ENCODE measurements at places on chromosomes 1 and 21.

DNA sequence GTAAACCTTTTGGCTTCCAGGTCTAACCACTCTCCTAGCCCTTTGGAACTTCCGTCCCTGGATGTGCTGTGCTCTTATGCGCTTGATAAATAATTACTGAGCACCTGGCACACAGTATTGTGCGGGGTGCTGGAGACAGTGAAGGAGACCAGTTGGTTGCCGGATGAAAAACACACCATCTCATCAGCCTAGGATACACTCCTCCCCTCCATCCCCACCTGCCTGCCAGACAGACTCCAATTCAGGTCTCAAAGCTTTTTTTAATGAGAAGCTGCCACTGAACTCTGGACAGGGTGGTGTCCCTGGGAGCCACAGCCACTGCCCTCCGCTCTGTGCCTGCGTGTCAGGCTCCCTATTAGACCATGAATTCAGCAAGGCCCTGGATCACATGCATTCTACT, 9.2 kb downstream of the GNB1 start:
- no peak for DNase-seq

- no peak for DNase-seq
Measured at GRCh38 chr1:47209725-47210325, 20.0 kb upstream of the PDZK1IP1 start.

DNA sequence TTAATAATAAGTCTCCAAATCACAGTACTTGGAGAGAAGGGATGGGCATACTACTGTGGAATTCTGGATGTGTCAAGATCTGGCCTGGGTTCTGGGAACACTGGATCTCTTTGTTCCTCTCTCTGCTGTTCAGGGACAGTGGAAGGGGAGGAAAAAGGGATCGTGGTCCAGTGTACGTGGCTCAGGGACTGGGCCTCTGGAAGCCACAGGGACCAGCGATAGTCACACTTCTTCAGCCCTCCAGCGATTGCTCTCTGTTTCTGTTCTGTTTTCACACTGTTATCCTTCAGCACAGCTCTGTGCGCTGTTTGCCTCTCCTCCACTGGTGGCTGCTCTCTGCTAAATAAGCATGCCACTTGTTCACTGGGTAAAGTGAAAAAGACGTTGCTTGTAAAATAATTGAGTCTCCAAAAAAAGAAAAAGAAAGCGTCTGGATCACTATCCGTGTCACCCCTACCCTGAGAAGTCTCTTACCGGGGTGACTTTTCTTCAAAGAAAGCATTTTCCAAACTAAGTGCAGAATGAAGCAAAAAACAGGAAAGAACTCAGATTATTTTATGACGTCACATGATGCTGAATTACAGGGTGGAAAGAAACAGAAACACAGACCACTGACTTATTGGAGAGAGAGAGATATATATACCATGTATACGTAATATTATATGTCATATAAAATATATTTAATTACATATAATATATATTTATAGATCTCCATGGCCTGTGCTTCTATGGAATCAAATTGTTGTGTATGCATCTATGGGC, 279.4 kb downstream of the RGS7 start:
- DNase-seq, result peak; percentile 1

DNA sequence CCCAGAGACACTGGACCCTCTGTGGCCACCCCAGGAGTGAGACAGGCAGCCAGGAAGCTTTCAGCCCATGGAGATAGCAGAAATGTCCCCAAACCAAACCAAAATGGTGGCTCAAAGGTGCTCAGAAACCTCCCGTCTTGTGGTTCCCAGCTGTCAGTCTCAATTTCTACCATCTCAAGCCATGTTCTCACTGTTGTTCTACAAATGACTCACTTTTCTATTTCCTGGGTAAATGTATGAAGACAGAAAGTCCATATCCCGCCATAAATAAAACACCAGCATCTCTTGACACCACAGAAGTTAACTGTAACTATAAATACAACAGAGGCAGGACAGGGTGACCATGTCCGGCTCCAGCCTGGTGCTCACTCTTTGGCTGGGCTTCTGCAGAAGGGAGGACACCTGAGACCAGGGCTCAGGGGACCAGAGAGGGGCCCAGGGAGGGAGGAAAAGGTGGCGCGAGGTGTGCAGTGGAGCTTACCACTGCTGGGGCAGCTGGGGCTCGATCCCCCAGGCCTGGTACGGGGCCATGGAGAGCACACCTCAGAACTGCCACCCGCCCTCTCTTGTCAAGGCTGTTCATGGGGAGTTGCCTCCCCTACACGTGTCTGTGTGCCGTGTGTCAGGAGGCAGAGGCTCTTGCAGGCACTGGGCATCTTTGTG, 43.6 kb downstream of the EPHB2 start:
- DNase-seq, result no peak

- DNase-seq, result no peak
Measured at GRCh38 chr1:59276439-59276851, 20.4 kb upstream of the FGGY start.

DNA sequence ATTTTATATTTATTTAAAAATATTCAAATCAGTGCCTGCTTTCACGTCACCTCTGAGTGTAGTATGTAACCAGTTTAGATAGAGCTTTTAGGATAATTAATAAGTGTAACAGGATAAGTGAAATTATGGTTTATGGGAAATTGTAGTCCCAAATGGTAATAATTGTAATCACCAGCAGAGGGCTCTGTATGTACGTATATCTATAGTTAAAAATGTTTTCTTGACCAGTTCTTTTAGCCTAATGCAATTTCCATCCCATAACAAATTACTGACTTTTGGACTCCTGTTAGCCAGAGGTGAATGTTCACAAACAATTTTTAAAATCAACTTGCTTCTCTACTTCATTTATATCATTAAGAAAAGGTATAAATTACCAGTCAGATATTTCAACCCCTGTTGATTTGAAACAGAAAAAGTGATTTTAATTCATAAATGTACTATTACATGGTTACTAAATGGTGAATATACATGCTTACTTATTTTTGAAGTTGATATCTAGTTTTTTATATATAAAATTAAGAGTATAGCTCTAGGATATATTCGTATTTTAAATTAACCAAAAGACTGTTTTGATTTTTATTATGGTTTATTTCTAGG, 25.3 kb downstream of the SLC30A7 start:
- DNase-seq, result peak; percentile 59

DNA sequence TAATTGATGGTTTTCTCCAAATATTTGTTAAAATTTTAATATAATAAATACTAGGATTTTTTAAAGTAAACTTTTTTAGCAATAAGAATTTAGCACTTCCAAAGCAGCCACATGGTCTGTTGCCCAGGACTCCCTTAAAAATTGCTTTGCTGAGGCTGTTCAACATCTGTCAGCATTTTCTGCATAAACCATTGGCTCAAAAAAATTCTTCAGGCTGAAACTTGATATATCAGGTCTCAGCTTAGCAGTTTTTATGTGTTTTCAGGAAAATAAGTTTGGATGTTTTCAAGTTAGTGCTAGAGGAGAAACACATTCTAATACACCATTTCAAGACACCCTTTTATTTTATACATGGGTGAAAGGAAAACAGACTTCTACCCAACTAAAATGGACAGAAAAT, 69.1 kb upstream of the C1orf105 start:
- peak; percentile 54 for DNase-seq

DNA sequence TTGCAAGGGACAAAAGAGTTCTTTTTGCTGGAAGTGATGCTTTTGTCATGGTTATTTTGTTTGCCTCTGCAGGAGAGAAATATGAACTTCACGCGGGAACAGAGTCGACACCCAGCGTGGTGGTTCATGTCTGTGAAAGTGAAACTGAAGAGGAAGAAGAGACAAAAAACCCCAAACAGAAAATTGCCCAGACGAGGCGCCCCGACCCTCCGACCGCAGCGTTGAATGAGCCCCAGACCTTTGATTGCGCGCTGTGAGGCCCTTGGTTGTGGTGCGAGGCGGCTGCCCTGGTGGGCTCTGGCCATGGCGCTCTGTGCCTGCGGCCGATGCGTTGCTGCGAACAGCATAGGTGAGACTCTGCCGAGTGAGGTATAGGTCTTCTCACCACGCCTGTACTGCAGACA, 20.9 kb upstream of the NCMAP start:
- no peak for DNase-seq

DNA sequence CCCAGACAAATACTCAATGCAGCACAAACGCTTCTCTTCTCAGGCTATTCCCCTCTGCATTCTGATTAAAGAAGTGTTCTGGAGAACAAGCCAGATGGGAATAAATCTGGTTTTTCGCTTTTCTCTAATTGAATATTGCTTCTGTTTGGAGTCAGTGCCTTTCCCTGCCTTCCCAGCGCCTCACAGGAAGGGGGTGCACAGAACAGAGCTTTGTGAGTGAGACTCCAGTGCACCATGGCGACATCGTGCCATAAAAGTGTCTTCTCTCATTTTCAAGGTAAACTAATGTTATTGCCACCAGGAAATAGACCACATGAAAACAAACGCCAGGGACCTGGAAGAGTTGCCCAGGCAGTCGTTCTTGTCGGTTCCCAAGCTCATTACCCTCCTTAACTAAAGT, 43.6 kb upstream of the SLC45A1 start:
- no peak for DNase-seq

GRCh38 chr1:13523780-13524477, 10.1 kb upstream of the LRRC38 start:
- DNase-seq, result no peak

- DNase-seq, result no peak
Measured at GRCh38 chr1:225772848-225773247, 4.8 kb upstream of the SRP9 start.

DNA sequence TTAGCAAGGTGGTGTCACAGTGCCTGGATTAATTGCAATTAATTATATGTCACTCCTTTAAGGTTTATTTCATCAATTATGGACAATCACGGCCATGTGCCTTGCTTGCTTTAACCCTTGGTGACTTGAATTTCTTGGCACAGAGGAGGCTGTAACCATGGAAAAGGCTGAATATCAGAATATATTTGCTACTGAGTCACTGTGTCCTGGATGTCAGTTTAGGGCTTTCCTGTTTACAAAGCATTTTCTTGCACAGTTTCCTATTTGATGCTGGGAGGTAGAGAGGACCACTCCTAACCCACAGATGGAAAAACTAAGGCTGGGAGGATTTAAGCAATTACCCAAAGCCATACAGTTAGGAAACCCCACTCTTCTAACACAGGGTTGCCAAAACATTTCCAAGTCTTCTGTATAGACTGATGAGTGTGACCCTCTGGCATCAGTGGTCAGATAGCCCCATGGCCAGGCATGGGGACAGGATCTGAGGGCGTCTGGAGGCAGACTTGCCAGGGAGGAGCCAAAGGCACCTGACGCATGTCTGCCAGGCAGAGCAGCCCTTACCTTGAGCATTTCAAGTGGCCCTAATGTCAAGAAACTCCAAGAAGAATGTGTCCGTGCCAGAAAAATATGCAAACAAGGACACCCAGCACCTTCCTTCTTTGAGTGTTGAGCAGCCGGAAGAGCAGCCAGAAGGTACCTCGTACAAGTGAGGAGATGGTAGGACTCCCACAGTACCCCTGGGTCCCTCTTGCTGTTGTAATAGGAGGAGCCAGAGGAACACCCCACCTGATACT, 34.4 kb downstream of the KCNN3 start:
- DNase-seq, result no peak

DNA sequence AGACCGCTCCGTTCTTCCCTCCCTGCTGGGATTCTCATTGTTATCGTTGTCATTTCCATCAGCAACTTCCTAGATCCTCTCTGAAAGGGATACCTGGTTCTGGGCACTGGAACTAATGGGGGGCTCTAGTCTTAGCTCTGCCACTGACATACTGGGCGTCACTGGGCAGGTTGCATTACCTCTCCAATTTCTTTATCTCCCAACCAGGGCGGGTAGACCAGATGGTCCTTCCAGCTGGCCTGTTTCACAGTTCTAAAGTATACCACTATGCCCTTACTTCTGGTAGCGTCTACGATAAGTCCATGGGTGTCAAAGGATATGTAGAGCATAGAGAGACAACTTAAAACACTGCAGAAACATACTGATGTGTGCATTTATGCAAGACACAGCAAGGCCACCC, 1.4 kb downstream of the GPR37L1 start:
- DNase-seq, result no peak

- DNase-seq, result no peak
Measured at GRCh38 chr1:54678776-54679643, 36.7 kb upstream of the TTC4 start.

GRCh38 chr1:15197591-15198447, 44.3 kb downstream of the TMEM51 start:
- no peak for DNase-seq

- DNase-seq, result peak; percentile 6
Measured at GRCh38 chr1:17984583-17984982, 123.0 kb upstream of the IGSF21 start.

DNA sequence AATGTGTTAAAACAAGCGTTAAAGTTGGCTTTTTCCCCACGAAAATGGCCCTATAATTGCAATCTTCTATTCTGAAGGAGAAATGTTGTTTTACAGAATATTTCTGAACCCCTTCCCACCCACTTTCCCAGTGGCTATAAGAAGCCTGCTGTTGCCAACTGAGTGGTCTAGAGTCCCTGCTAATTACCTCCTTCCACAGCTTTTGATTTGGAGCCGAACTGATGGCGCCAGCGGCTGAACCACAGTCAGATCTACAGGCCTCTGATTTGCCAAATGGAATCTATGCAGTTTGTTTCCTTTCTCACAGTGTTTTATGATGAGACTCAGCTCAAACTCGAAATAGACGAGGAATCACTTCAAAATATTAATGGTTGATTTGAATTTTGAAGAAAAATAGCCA, 76.0 kb upstream of the C1orf105 start:
- DNase-seq, result no peak

DNA sequence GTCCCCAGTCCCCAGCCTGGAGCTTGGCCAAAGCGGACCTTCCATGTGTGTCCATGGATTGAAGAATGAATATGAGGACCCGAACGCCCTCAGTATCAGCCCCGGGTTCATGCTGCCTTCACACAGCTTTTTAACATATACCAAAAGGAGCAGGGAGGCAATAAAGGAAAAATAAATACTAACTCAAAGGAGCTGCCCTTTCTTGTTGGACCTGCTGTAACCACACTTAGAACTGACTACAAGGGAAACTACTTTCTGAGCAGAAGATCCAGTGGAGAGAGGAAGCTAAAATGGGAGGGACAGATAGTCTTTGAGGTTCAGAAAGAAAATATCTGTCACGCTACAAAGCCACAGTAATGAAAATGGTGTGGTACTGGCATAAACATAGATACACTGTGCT, 48.6 kb downstream of the CNN3 start:
- no peak for DNase-seq

- no peak for DNase-seq
Measured at GRCh38 chr1:155761736-155762405, 73.0 kb downstream of the DAP3 start.

- DNase-seq, result no peak
Measured at GRCh38 chr1:36182734-36183133, 26.8 kb downstream of the MAP7D1 start.

GRCh38 chr21:35381743-35382310, 332.7 kb upstream of the RUNX1 start:
- no peak for DNase-seq

Measured in fibroblast of skin of scalp (primary cell).